Bronchial epithelial cell (primary cell): ENCODE measurements at places on chromosomes 16 and 17.
A peak's percentile ranks its signal among the peaks of the same experiment; 100 is the strongest.

GRCh38 chr17:76452127-76452659 lies 759 bp downstream of the UBE2O start:
- DNase-seq: no peak

DNA sequence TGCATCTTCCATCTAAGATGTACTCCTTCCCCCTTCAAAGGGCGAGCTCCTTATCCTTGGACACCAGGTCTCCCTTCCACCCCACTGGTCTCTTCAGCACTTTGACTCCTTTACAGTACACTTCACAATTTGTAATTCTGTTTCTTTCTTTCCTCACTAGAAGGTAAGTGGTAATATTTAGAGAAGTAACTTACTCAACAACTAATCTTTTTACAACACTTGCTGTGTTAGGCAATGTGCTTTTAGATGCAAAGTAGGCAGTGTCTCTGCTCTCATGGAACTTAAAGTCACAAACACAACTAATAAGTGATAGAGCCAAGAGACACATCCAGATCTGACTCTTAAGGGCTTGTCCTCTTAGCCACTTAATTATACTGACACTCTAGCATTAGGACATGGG lies 6.4 kb downstream of the SIAH1 start:
- DNase-seq: no peak

DNA sequence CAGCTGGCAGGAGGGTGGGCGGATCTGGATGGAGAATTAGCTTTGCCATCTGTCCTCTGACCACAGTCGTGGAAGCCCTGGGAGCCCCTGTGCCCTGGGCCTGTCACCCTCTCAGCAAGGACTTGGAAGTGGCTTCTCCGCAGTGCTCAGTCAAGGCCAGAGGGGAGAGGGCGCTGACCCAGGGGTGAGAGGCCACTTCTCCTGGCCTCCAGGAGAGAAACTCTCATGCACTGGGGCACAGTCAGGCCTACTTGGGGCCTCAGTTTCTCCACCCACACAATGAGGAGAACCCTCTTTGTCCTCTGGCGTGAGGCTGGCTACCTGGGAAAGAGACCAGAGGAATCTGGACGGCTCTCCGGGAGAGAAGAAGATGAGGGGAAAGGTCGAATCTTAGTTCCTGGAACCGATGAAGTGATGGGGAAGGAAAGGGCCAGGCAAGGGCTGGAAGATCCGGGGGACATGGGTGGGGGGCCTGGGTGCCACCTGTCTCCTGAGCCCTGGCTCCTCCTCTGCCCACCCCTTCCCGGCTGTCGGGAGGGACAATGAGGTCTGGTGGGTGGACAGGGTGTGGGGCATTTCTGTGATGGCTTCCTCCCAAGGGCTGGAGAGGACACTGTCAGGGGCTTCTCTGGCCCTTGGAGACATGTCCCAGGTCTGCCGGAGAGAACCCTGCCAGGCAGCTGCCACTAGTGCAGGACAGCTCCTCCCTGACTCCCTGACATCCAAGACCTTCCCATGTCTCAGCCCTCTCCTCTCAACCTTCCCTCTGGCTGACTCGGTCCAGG lies 9.0 kb upstream of the ARHGAP27 start:
- DNase-seq: no peak

DNA sequence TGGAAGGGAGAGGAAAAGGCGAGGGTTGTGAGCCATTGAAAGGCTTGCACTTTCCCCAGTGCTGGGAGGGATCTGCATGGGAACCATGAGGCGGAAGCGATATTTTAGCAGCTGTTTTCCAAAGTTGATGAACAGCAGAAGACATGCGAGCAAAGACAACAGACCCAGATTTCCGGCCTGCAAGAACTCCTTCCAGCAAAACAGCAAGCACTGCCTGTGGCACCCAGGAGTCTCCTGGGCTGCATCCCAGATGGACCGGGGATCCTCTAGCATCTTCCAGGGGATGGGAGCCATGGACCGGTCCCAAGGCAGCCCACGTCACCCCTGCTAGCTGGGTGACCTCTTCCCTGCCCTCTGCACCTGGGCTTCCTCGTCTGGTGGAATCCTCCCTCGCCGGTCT lies 162.8 kb downstream of the IRF8 start:
- no peak for DNase-seq

DNA sequence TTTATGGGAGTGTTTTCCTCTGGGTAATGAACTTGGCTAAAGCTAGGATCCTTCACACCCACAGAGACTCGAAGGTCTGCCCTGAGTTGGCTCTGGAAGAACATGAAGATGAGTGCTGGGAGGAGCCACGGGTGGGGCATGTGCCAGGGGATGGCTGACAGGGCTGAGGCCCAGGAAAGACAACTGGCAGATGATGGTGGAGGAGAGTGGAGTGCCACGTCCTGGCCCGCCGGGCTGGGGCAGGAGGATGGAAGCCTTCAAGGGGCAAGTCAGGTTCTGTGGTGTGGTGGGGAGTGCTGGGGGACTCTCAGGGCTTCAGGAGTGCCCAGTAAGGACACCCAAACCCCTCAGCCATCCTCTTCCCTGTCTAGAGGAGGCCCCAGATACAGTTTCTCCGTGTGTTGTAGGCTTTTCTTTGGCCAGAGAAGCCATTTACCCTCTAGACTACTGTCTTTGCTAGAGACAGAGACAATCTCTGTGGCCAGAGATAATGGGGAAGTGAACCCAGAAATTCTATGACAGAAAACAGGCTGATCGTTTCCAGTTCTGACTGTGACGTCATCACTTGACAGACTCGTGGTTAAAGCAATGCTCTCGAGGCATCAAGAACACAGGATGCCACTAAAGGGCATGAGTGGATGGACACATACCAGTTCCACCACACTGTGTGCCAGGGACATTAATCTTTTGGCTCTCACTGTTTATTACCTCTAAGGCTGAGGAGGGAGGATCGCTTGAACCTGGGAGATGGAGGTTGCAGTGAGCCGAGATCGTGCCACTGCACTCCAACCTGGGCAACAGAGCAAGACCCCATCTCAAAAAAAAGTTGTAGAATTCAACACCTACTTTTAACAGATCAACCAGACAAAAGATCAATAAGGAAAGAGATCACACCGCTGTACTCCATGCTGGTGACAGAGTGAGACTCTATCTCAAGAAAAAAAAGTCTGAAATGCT lies 18.6 kb upstream of the SLC5A10 start:
- no peak for DNase-seq

- peak; percentile 52 for DNase-seq
Observed at GRCh38 chr17:57655553-57655952, 89.5 kb downstream of the CCDC182 start.

DNA sequence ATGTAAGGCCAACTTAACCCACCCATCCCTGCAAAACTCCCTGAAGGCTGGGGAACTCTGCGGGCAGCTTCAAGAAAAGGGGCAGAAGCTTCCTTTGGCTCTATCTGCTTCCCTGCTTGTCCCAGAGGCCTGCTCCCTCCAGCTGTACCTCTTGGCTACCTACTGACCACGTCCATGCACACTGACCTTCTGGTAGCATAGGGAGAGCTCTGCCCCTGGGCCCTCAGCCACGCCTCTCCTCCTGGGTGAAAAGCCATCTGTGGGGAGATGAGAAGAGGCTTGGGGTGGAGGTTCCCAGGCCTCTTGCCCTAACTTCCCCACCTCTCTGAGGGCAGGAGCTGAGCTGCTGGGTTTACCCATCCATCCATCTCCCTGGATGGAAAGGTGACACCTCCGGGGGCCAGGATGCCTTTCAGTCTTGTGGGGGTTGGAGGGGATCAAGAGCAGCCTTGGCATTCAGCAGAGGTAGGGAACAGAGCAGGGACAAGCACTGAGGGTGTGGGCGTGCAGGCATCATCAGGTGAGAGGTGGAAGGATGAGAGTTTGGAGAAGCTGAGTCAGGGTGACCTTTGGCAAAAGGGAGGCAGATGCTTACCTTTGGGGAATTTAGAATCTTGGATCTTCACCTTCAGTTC lies 23.4 kb upstream of the MFSD6L start:
- DNase-seq: no peak

DNA sequence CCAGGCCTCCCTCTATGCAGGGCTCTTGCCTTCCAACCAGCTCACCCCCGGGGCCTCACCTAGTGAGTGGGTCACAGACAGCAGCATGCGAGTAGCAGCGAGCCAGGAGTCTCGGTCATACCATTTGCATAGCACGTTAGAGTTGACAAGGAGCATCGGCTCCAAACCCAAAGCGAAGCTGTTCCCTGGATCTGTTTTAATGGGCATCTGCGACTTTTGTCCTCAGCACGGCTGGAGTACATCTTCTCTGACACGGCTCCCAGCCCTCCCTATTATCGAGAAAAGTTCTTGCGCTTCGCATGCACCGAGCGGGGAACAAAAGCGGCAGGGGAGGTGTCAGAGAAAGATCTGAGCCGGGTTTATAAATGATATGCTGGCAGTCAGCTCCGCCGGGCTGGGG lies 253.3 kb downstream of the MAF start:
- DNase-seq: no peak

GRCh38 chr16:89581861-89582563 lies 6.5 kb downstream of the CPNE7 start:
- DNase-seq: peak; percentile 48

- DNase-seq: peak; percentile 36
Observed at GRCh38 chr17:42832213-42832933, 824 bp upstream of the PSME3 start.

- DNase-seq: peak; percentile 76
Observed at GRCh38 chr16:87765776-87766484, at the start of gene KLHDC4. Gene KLHDC4, minus strand, starts transcription at chr16:87765986. Its CDS starts 96 bp downstream, at chr16:87765890.
